ENCODE measurements at places on chromosomes 7 and 10.

DNA sequence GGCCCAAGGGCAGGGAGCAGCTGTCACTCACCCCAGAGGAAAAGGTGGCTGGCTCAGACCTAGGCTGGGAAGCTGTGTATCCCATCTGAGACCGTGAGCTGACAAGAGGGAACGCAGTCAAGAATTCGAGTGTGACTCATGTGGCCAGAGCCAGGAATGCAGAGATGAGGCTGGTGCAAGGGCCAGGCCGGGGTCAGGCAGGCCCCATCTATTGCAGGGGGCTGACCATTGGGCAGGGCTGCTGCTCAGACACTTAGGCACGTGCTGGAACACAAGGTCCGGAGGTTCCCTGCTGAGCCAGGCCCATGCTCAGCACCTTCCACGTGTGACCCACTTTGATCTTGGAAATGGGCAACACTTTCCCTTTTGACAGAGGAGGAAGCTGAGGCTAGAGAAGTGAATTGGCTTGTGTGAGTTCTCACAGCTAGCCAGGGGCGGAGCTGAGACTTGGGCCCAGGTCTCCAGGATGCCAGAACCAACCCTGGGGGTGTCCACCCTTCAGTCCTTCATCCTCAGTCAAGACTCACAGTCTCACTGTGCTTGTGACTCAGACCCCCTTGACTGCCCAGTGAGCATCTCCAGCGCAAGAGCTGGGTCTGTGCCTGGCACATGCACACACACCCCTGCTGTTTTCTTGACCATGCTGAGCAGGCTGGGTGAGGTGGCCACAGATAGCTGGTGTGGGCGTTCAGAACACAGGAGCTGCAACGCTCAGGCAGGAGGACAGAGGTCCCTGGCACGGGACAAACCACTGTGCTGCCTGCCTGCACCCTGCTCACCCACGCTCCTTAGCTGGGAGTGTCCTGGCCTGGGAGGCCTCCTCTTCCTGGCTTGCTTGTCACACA is 47.6 kb upstream of the PPIF start:
- H3K4me3 ChIP-seq = no peak overlapping the region
- H3K36me3 ChIP-seq = peaks cover 4% of the 10 kb centered on the region
- no peak overlapping the region for H3K27ac ChIP-seq
- H3K27me3 ChIP-seq = no peaks in the 10 kb centered on the region
- DNase-seq = no peak

DNA sequence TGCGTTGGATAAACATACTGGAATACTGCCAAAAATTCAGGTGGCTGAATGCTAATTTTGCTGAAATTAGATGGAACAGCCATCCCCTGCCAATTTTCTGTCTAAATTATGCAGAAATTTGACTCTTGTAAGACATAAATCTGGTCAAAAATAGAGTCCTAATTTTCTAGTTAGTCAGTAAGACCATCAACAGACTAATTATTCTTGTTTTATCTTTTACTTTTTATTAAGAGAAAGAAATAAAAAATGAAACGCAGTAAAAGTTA is 110.3 kb upstream of the GATA3 start:
- H3K4me3 ChIP-seq = no peak overlapping the region
- H3K27ac ChIP-seq = no peak overlapping the region
- no peaks in the 10 kb centered on the region for H3K27me3 ChIP-seq
- peaks cover 11% of the 10 kb centered on the region for H3K36me3 ChIP-seq
- H3K4me1 ChIP-seq = peaks cover 28% of the 10 kb centered on the region

GRCh38 chr10:8040651-8041050 is 13.8 kb upstream of the GATA3 start:
- H3K27ac ChIP-seq = peak overlapping the region; percentile 73
- H3K4me1 ChIP-seq = peaks cover 42% of the 10 kb centered on the region
- peaks cover 6% of the 10 kb centered on the region for H3K36me3 ChIP-seq
- DNase-seq = no peak
- peaks cover 84% of the 10 kb centered on the region for H3K27me3 ChIP-seq
- no peak overlapping the region for H3K4me3 ChIP-seq

DNA sequence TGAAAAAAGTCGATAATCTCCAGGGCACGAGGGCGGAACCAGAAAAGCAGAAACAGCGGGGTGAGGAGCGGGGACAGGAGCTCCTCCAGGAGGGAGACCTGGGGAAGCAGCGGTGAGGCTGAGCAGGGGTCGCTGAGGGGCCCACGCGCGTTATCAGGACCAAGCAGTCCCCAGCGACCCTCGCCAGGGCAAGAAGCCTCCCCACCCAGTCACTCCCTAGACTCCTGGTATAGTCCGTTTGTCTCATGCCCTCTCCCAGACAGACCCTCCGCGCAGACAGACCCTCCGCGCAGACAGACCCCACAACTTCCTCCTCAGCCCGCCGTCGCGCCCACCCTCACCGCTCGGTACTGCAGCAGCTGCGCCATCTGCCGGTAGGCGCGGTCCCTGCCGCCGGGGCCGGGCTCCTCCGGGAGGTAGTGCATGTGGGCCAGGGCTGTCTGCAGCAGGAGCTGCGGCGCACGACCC is 6.3 kb downstream of the ATG9B start:
- peaks cover 11% of the 10 kb centered on the region for H3K27me3 ChIP-seq
- peaks cover 3% of the 10 kb centered on the region for H3K36me3 ChIP-seq
- H3K27ac ChIP-seq = peak overlapping the region; percentile 98
- peak overlapping the region; percentile 94 for H3K4me3 ChIP-seq
- peaks cover 41% of the 10 kb centered on the region for H3K4me1 ChIP-seq

DNA sequence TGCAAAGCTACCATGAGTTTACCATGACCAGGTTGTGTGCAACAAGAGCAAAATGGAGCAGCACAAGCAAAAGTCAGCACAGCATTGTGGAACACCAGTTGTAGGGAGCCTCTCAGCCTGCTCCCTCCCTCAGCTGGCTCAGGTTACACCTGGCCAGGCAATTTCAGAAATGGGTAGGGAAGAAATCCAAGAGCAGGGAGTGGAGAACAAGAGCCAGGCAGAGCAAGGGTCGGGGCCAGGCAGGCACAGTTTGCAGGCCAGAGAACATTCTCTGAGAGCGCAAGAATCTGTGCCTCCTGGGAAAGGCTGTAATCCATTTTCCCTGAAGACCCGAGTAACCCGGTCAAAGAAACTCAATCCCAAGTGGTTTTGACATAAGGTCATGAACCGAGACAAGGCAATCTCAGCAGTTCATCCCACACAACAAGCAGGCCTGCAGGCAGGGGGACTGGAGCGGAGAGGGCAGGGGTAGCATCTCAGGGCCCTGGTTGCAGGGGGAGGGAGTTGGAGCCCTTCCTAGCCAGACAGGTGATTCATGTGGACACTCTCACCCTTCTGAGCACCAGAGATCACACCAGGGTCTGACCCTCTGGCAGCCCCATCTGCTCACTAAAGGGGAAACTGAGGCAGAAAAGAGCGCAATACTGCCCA is 258.4 kb downstream of the PLXNA4 start:
- peaks cover 13% of the 10 kb centered on the region for H3K4me1 ChIP-seq
- H3K27me3 ChIP-seq = peaks cover 40% of the 10 kb centered on the region
- peak overlapping the region; percentile 5 for H3K4me3 ChIP-seq

DNA sequence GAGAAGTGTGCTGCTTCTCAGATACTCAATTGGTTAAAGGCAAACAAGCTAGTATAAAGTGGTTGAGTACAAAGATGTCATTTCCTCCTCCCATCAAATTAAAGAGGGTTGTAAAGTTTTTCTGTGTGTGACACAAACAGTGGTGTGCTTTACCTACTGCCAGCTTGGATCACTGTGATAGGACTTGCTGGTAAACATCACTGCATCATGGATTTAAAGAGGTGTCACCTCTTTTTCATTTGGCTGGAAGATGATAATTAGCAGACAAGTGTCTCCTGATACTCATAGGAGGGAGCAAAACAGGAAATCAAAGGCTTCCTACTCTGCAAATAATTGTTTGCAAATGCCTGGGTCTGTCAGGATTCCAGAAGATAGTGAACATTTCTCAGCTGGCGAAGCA is 200.5 kb downstream of the MDFIC start:
- H3K36me3 ChIP-seq = peaks cover 2% of the 10 kb centered on the region
- H3K4me1 ChIP-seq = peaks cover 8% of the 10 kb centered on the region

DNA sequence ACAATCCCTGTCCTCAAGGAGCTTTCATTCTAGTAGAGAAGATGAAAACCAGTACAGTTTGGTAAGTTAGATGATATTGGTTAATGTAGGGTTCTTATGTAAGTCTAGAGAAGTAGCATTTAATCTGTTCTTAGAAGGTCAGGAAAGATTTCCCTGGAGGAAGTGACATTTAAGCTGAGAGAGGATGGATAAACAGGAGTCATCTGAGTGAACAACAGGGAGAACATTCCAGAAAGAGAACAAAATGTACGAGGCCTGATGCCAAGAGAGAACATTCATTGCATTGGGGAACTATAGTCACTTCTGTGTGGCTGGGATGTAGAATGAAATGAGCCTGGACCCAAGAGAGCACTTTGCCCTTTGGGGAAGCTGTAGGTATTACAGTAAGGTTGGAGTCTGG is 88.0 kb downstream of the CFTR start:
- no peak for DNase-seq
- H3K4me3 ChIP-seq = no peak overlapping the region
- H3K27ac ChIP-seq = no peak overlapping the region

DNA sequence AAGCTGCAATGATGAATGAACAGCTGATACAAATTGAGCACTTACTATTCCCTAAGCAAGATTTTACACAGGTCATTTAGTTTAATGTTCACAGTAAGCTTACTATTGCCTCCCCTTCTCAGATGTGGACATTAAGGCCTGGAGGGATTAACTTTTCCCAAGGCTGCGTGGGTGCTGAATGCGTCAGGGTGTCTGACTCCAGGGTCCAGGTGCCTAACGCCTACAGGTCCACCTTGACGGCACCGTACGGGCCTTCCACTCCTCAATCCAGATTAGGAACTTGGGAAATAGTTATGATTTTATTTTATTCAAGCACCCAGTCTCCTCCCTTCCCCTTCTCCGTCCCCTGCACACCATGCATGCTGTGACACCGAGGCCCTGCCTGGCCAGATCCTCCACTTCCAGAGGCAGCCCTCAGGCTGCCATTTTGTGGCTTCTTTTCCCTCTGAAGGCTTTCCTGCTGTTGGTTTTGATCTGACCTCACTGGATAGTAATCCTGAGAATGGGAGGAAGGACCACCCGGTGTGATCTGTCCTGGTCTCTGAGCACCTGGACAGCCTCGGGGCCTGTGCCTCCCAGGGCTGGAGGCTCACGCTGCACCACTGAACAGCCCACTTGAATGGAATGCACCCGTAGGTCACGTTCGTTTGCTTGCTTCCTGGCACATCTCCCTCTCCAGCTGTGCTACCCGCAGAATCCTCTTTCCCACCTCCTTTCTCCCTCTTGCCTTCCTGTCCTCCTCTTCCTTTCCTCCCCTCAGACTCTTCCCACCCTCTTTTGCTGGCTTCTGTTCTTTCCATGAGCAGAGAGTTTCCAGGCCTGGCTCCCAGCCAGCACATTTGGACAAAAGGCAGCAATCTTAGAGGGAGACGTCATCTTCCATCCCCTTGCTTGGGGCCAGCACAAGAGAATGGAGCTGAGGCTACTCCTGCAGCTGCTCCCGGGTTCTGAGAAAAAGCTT is 14.4 kb downstream of the DENND2A start:
- peaks cover 2% of the 10 kb centered on the region for H3K4me1 ChIP-seq
- peak overlapping the region; percentile 19 for H3K27ac ChIP-seq
- DNase-seq = no peak
- no peaks in the 10 kb centered on the region for H3K36me3 ChIP-seq
- no peak overlapping the region for H3K4me3 ChIP-seq
- peaks cover 22% of the 10 kb centered on the region for H3K27me3 ChIP-seq

- H3K4me1 ChIP-seq = peaks cover 11% of the 10 kb centered on the region
- no peak for DNase-seq
- peaks cover 5% of the 10 kb centered on the region for H3K36me3 ChIP-seq
- H3K27me3 ChIP-seq = peaks cover 80% of the 10 kb centered on the region
Observed at GRCh38 chr7:25849500-25850184, 302.4 kb upstream of the NFE2L3 start.

- no peak for DNase-seq
- H3K27me3 ChIP-seq = no peaks in the 10 kb centered on the region
- H3K4me3 ChIP-seq = no peak overlapping the region
- no peak overlapping the region for H3K27ac ChIP-seq
- H3K4me1 ChIP-seq = no peaks in the 10 kb centered on the region
Observed at GRCh38 chr10:5932345-5932744, 42.3 kb downstream of the FBH1 start.

- no peaks in the 10 kb centered on the region for H3K36me3 ChIP-seq
- H3K27me3 ChIP-seq = no peaks in the 10 kb centered on the region
- no peaks in the 10 kb centered on the region for H3K4me1 ChIP-seq
- H3K4me3 ChIP-seq = no peak overlapping the region
- no peak for DNase-seq
- H3K27ac ChIP-seq = no peak overlapping the region
Observed at GRCh38 chr7:17392846-17393245, 94.4 kb downstream of the AHR start.

DNA sequence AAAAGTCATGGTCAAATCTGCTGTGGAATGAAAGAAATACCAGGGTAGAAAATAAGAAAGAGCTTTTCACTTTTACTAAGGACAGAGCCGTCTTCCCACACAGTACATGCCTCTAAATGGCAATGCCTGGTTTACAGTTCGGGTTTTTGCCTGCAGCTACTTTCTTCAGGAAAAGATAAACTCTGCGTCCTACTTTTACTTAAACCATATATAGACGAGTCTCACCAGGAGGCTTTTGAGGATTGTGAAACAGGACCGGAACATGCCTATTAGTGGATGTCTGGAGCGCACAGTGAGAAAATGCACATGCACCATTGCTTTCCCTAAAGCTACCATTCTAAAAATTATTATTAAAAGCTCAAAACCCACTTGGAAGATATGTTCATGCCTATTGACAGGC is 70.5 kb downstream of the KLF6 start:
- no peak overlapping the region for H3K27ac ChIP-seq
- DNase-seq = no peak
- peaks cover 4% of the 10 kb centered on the region for H3K27me3 ChIP-seq
- H3K36me3 ChIP-seq = no peaks in the 10 kb centered on the region
- peaks cover 5% of the 10 kb centered on the region for H3K4me1 ChIP-seq

DNA sequence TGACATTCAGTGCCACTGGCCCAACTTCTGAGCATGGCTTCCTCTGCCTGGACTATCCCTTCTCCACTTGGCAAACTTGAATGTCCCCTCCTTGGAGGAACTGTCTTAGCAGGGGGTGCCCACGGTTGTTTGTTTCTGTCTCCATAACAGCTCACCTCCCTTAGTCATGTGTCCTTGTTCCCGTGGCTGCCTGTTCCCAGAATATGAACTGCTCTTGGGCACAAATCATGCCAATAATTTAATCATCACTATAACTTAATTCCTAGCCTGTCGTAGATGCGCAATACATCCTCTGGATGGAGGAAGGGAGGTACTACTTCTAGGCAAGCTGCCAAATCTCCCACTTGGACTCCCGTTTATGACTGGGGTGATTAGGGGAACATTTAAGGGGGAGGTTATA is 173.1 kb downstream of the MYOF start:
- no peak overlapping the region for H3K27ac ChIP-seq
- no peak overlapping the region for H3K4me3 ChIP-seq
- H3K36me3 ChIP-seq = peaks cover 2% of the 10 kb centered on the region
- peaks cover 23% of the 10 kb centered on the region for H3K27me3 ChIP-seq

DNA sequence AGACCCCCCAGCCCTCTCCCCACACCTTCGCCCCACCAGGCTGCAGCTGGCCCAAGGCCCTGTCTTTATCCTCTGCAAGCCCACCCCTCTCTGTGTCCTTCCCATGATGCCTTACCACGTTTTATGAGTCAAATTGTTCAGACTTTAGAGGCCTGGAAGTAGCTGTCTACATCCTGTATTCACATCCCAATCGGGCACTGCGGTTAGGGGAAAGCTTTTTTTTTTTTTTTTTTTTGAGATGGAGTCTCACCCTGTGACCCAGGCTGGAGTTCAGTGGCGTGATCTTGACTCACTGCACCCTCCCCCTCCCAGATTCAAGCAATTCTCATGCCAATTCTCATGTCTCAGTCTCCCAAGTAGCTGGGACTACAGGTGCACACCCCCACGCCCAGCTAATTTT is 121.5 kb upstream of the SH2B2 start:
- no peak for DNase-seq
- no peak overlapping the region for H3K27ac ChIP-seq
- H3K36me3 ChIP-seq = peaks cover 2% of the 10 kb centered on the region
- H3K4me1 ChIP-seq = peaks cover 3% of the 10 kb centered on the region
- H3K4me3 ChIP-seq = no peak overlapping the region
- H3K27me3 ChIP-seq = no peaks in the 10 kb centered on the region
